Daoy (cell line): ENCODE measurements at places on chromosomes 2 and 18. TPM values are rescaled to one million over a fixed set of nuclear protein-coding genes. Genes with fewer than 3 reads are reported as not detected.

SERTAD2 gene
- 4.1 and 5.8 TPM in 2 replicates for total RNA-seq

TGFBRAP1 gene
- total RNA-seq: 13.4 and 15.7 TPM in 2 replicates

MC2R gene
- total RNA-seq: not detected in 2 replicates

TTC21B gene
- total RNA-seq: 12.5 and 16.3 TPM in 2 replicates

PUM2 gene
- total RNA-seq: 25.7 and 50.5 TPM in 2 replicates

ZNF396 gene
- 0.74 and 5.4 TPM in 2 replicates for total RNA-seq

TTN gene
- total RNA-seq: under 0.01 TPM in 1 of 2 replicates, not detected in the other

AKAIN1 gene
- not detected in 2 replicates for total RNA-seq

IL37 gene
- total RNA-seq: not detected in 2 replicates

CETN1 gene
- total RNA-seq: not detected in 2 replicates

KYNU gene
- total RNA-seq: 11.7 and 16.9 TPM in 2 replicates

PIEZO2 gene
- total RNA-seq: 2.1 and 2.2 TPM in 2 replicates

SFT2D3 gene
- total RNA-seq: 6.0 and 6.1 TPM in 2 replicates

NEU2 gene
- not detected in 2 replicates for total RNA-seq

OR6B2 gene
- total RNA-seq: not detected in 2 replicates

SP100 gene
- total RNA-seq: 37.2 and 43.8 TPM in 2 replicates

G6PC2 gene
- not detected in 2 replicates for total RNA-seq

DSG1 gene
- not detected in 2 replicates for total RNA-seq

REG3G gene
- not detected in 2 replicates for total RNA-seq

CPS1 gene
- 11.4 and 11.7 TPM in 2 replicates for total RNA-seq

HES6 gene
- total RNA-seq: 9.8 and 13.1 TPM in 2 replicates

CHST10 gene
- total RNA-seq: 9.4 and 13.6 TPM in 2 replicates

CPLX4 gene
- total RNA-seq: not detected in 2 replicates

SRD5A2 gene
- total RNA-seq: not detected in 2 replicates

THSD7B gene
- total RNA-seq: not detected in 2 replicates

OTOS gene
- total RNA-seq: 0.34 TPM in 1 of 2 replicates, not detected in the other

FAM228B gene
- 3.7 and 7.0 TPM in 2 replicates for total RNA-seq

WDR35 gene
- 15.6 and 17.8 TPM in 2 replicates for total RNA-seq

CNDP1 gene
- not detected in 2 replicates for total RNA-seq
